ENCODE measurements at places on chromosomes 1 and 21.
A peak's percentile ranks its signal among the peaks of the same experiment; 100 is the strongest.

DNA sequence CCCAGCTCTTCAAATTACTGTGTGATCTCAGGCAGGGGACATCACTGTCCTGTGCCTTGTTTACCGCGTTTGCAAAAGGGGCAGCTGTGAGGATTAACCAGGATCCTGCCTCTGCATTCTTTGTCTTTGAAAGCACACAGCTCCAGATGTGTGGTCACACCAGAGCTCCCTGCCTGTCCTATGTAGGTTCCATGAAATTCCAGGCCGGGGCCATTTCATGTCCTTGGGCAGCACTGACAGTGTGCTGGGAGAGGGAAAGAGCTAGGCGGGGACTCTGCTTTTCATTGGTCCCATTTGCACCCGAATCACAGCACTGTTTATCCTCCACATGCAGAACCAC, 42.2 kb upstream of the SELENON start:
- DNase-seq: no peak

DNA sequence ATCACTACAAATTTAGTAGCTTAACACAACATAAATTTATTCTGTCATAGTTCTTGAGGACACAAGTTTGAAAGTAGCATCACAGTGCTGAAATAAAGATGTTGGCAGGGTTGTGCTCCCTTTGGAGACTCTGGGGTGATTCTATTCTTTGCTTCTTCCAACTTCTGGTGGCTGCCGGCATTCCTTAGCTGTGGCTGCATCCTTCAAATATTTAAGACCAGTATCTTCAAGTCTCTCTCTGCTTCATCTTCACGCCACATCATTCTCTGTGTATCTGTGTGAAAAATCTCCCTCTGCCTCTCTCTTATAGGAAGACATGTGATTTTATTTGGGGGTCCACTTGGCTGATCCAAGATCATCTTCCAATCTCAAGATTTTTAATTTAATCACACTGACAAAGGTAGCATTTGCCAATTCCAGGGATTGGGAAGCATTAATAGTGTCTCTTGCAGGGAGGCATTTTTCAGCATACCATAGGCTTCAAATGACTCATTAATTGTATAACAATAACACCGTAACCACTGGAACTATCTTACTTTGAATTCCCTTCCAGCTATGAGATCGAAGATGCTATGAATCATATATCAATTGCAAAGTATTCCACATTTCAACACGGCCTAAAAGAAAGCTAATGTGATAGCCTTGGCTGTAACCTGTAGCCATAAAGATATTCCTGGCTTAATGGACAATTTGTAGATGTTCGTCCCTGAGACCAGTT, 74.6 kb downstream of the DPT start:
- DNase-seq: no peak

- no peak for DNase-seq
Measured at GRCh38 chr1:42258218-42258617, 76.8 kb downstream of the FOXJ3 start.

DNA sequence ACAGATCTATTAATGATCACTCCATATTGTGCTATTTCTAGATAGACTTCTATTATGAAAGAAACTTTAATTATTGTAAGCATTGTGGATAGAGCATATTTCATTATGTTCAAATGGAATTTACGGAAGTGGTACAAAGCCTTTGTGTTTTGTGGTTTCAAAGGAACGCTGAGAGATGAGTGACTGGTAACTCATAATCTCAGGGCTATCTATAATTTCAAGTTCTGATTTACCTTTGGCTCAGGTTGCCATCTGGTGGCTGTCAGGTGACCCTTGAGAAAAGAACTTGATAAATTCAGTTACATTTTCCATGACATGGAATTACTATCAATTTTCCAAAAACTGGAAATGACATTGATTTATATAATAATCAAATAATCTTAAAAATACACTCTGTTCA, 12.2 kb downstream of the NTNG1 start:
- no peak for DNase-seq

GRCh38 chr1:150144606-150145005, 5.1 kb upstream of the PLEKHO1 start:
- peak; percentile 30 for DNase-seq

DNA sequence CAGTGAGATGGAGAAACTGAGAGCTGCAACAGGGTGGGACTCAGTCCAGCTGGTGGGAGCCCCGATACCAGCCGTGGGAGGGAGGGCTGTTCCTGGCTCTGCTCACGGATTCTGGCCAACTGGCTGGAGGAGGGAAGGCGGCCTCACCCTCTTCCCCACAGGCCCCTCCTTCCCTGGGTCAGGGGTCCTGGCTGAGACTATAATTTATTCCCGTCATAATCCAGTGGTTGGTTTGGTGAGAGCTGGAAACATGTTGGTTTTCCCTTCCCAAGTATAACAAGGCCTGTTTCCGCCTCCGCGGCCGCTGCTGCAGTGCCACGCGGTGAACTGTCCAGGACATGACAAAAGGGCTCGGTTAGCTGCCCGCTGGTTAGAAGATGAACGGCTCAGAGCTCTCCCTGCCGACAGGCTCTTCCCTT, 10.0 kb downstream of the PTPRF start:
- DNase-seq: no peak

DNA sequence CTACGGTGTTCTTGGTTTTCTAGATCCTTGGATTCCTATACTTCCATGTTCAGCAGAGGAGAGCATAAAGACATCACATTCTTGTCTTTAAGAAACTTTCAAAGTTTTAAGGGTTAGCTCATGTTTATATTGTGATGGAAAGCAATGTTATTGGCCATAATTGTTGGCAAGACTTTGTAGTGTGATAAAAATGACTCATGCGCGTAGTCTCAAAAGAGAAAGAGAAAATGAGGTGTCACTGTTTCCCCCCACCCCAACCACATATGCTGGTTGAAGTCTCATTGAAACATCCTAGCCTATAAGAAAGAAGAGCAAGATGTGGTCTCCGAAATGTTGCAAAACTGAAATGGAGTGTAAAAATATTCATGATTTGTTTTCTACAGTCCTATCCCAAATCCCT, 348.8 kb downstream of the PTBP2 start:
- DNase-seq: no peak

GRCh38 chr1:54619749-54620148, 3.6 kb downstream of the FAM151A start:
- no peak for DNase-seq

- DNase-seq: peak; percentile 54
Measured at GRCh38 chr1:243286409-243287122, 30.7 kb downstream of the SDCCAG8 start.

GRCh38 chr1:67405473-67406245, 24.5 kb downstream of the SERBP1 start:
- DNase-seq: no peak

GRCh38 chr1:48619539-48619938, 147.5 kb upstream of the SPATA6 start:
- peak; percentile 31 for DNase-seq

Measured in muscle of leg (tissue), 16 donors.